HFFc6 (cell line): ENCODE measurements at places on chromosomes 1 and 21. TPM values are rescaled to one million over a fixed set of nuclear protein-coding genes. Genes with fewer than 3 reads are reported as not detected.

CHIT1 gene
- total RNA-seq, result not detected in 3 replicates

AQP10 gene
- not detected in 3 replicates for total RNA-seq

GRCh38 chr1:20102875-20103274 lies 16.5 kb downstream of the PLA2G2D start:
- H3K4me3 ChIP-seq, result no peak overlapping the region
- peak; percentile 43 for DNase-seq
- no peaks in the 10 kb centered on the region; the same call in 1 of the 2 replicates for H3K4me1 ChIP-seq
- H3K36me3 ChIP-seq, result no peaks in the 10 kb centered on the region
- no peak overlapping the region for H3K27ac ChIP-seq
- peaks cover 14% of the 10 kb centered on the region for H3K27me3 ChIP-seq

DNA sequence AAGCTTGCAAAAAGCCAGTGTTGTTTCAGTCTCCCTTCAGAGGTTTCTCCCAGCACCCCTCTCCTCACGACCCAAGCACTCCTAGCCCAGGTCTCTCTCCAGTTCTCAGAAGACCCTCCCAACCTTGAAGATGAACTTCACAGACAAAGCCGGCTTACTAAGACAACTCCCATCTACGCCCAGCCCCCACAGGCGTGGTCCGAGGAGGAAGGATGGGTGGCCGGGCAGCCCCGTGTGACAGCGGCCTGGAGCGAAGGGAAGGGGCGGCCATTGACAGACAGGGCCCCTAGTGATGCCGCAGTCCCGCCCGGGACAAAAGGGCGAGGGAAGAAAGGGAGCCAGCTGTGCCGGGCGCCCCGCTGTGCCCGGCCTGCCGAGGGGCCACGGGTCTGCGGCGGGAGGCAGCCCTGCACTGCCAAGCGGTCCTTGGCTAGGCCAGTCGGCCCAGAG lies 6.9 kb downstream of the PAX7 start:
- H3K4me1 ChIP-seq, result no peaks in the 10 kb centered on the region
- no peak for DNase-seq
- H3K27me3 ChIP-seq, result peaks cover 86% of the 10 kb centered on the region

DNA sequence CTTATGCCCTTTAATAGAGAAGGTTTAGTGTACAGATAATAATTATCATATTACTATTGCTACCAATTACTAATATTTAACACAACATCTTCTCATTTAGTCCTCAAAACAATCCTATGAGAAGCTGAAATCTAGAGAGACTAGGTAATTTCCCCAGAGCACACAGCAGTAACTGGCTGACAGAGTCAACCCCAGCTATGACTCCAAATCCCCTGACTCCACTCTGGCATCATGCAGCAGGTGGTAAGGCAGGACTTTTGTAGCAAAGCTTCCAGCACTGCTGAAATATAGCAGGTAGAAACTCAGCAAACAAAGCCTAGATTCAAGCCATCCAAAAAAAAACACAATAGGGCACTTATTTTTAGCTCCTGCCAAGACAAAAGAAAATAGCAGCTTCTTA lies 79.3 kb upstream of the RGS2 start:
- no peak for DNase-seq
- no peaks in the 10 kb centered on the region; the same call in 1 of the 2 replicates for H3K27me3 ChIP-seq
- no peaks in the 10 kb centered on the region for H3K36me3 ChIP-seq
- H3K27ac ChIP-seq, result no peak overlapping the region
- H3K4me1 ChIP-seq, result peaks cover 7% of the 10 kb centered on the region
- H3K4me3 ChIP-seq, result no peak overlapping the region

- H3K4me3 ChIP-seq, result no peak overlapping the region
- peaks cover 43% of the 10 kb centered on the region for H3K36me3 ChIP-seq
- peaks cover 7% of the 10 kb centered on the region; the same call in 1 of the 2 replicates for H3K4me1 ChIP-seq
- no peaks in the 10 kb centered on the region; the same call in 1 of the 2 replicates for H3K27me3 ChIP-seq
- no peak for DNase-seq
- H3K27ac ChIP-seq, result no peak overlapping the region
Observed at GRCh38 chr1:40768146-40768990, 15.2 kb upstream of the KCNQ4 start.

DNA sequence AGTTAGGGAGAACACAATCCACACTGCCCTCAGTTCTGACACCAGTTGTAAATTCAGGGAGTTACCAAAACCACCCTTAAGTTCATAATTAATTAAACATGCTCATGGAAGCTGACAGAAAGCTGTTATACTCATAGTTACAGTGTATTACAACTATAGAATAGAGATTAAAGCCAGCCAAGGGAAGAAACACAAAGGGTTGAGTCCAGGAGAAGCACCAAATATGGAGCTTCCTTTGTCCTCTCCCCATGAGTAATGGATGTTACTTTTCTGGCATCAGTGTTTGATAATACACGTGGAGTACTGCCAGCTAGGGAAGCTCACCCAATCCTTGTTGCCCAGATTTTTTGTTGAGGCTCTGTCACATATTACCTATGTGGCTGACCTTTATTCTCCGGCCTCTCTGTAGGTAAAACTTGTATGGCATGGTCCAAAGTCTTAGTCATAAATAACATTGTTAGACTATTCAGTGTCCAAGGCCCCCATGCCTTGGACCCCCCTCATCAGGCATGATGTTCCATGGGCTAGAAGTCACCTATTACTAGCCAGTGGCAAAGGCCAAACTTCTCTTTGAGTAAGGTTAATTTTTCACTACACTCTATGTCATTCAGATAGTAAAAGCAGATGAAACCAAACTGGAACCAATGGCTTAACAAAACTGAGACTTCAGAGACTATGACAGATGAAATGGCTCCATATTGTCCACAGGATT lies 175.7 kb downstream of the GPR52 start:
- no peak overlapping the region for H3K4me3 ChIP-seq
- no peaks in the 10 kb centered on the region for H3K36me3 ChIP-seq
- H3K4me1 ChIP-seq, result peaks cover 5% of the 10 kb centered on the region; the same call in 1 of the 2 replicates
- no peak overlapping the region for H3K27ac ChIP-seq
- DNase-seq, result no peak

AMPD1 gene
- not detected in 3 replicates for total RNA-seq

GRCh38 chr1:172351754-172352161 lies 68.7 kb upstream of the C1orf105 start:
- H3K4me1 ChIP-seq, result peaks cover 57% of the 10 kb centered on the region
- H3K27ac ChIP-seq, result peak overlapping the region; percentile 15; the same call in 1 of the 2 replicates

RBP7 gene
- total RNA-seq, result 0.39 TPM in 1 of 3 replicates, not detected in the others

TMPRSS15 gene
- not detected in 2 replicates for total RNA-seq

GRCh38 chr1:110580244-110580643 lies 25.9 kb downstream of the KCNA2 start:
- H3K4me1 ChIP-seq, result no peaks in the 10 kb centered on the region
- no peak for DNase-seq
- H3K27me3 ChIP-seq, result peaks cover 18% of the 10 kb centered on the region; the same call in 1 of the 2 replicates
- no peak overlapping the region for H3K27ac ChIP-seq

GRCh38 chr1:202798260-202798659 lies 10.0 kb downstream of the KDM5B start:
- H3K4me3 ChIP-seq, result no peak overlapping the region
- H3K27me3 ChIP-seq, result no peaks in the 10 kb centered on the region
- no peak for DNase-seq
- no peaks in the 10 kb centered on the region for H3K36me3 ChIP-seq
- peaks cover 33% of the 10 kb centered on the region for H3K4me1 ChIP-seq

GSTM2 gene
- total RNA-seq, result 32.4 to 43.8 TPM (median 37.7 TPM) in 3 replicates

DNA sequence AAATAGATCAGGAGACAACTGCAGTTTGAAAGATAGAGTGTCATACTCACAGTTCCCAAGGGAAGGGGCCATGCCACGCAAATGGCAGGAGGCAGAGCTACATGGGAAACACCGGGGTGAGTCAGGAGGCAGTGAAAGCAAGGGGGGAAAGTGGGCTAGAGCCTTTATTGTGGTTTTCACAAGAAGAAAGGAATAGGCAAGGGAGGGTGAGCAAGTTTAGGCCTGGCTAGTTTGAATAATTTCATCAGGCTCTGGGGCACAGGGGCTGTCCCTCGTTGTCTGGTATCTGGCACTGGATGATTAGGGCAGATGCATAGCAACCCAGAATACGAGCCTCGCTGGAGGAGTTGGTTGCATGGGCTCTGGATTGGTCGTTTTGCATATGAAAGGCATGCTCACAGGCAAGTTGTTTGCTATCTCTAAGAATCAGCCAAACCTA lies 17.0 kb upstream of the ITLN2 start:
- H3K36me3 ChIP-seq, result no peaks in the 10 kb centered on the region
- no peak overlapping the region for H3K27ac ChIP-seq
- DNase-seq, result no peak
- peaks cover 12% of the 10 kb centered on the region for H3K27me3 ChIP-seq
- H3K4me1 ChIP-seq, result no peaks in the 10 kb centered on the region
- no peak overlapping the region for H3K4me3 ChIP-seq

DNA sequence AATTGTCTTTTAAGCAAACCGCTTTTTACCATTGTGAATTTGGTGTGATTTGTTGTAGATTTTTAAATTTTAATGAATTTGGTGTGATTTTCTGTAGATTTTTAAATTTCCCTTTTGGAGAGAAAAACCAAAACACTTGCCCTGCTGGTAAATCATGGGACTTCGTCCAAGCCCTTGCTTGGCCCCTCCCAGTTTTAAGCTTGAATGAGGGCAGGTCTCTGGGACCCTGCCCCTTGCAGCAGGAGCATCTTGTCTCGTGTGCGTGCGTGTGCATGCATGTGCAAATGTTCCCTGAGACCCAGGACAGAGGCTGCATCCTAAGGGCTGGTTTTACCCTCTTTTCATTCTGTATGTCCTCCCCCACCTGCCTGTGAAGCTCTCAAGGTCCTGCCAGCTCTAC lies 248.6 kb downstream of the GREM2 start:
- H3K27me3 ChIP-seq, result peaks cover 20% of the 10 kb centered on the region
- no peak for DNase-seq
- H3K4me1 ChIP-seq, result peaks cover 26% of the 10 kb centered on the region
- no peak overlapping the region; the same call in 1 of the 2 replicates for H3K4me3 ChIP-seq

DNA sequence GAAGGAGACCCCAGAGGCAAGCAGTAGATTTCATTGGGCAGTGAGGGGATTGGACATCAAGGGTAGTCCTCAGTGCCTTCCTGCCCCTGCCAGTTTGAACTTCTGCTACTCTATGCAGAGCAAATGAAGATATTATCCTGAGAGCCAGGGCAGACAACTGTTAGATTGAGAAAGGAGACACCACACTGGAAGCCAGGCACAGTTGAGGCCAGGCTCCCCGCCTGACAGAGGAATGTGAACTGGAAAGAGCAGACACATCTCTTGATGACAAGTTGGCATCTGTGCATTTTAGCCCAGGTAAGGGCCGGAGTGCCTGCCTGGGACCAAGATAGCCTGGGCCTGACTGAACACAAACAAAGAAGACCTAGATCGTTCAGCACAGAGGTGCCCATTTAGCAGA lies 16.0 kb downstream of the SH3BGR start:
- H3K27me3 ChIP-seq, result peaks cover 2% of the 10 kb centered on the region
- no peaks in the 10 kb centered on the region for H3K4me1 ChIP-seq
- no peaks in the 10 kb centered on the region for H3K36me3 ChIP-seq
- H3K27ac ChIP-seq, result no peak overlapping the region
- no peak for DNase-seq

GRCh38 chr1:218600968-218601367 lies 255.8 kb downstream of the TGFB2 start:
- no peaks in the 10 kb centered on the region; the same call in 1 of the 2 replicates for H3K36me3 ChIP-seq
- peaks cover 6% of the 10 kb centered on the region for H3K27me3 ChIP-seq

- no peaks in the 10 kb centered on the region for H3K36me3 ChIP-seq
- peaks cover 15% of the 10 kb centered on the region for H3K4me1 ChIP-seq
- DNase-seq, result no peak
- H3K27ac ChIP-seq, result no peak overlapping the region
- H3K27me3 ChIP-seq, result no peaks in the 10 kb centered on the region; the same call in 1 of the 2 replicates
Observed at GRCh38 chr1:178659789-178660208, 65.2 kb upstream of the RALGPS2 start.

DNA sequence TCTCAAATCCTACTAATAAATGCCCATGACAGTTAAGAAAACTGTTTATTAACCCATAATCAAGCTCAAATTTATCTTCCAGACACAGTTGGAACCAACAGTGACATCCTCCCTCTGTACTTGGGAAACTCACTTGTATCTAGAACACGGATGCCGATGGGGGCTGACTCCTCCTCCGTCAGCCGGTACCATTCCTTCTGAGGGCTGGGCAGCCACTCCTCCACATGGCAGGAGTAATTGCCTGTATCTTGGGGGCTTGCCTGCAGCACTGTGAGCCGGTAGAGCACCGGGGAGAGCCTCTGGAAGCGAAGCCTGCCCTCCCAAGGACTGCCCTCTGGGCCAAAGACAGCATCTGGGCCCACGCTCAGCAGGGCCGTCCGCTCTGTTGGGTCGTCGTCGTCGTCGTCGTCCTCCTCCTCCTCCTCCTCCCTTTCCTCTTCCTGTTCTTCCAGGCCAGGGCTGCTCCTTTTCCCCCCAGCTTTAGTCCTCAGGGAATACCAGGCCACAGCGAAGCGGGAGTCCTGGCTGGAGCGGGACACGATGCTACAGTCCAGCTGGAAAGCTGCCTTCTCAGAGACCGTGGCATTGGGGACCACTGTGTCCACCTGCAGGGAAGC lies 8.5 kb upstream of the CD58 start:
- no peak overlapping the region for H3K4me3 ChIP-seq
- peaks cover 8% of the 10 kb centered on the region for H3K4me1 ChIP-seq
- no peaks in the 10 kb centered on the region for H3K36me3 ChIP-seq
- H3K27me3 ChIP-seq, result peaks cover 23% of the 10 kb centered on the region

DNA sequence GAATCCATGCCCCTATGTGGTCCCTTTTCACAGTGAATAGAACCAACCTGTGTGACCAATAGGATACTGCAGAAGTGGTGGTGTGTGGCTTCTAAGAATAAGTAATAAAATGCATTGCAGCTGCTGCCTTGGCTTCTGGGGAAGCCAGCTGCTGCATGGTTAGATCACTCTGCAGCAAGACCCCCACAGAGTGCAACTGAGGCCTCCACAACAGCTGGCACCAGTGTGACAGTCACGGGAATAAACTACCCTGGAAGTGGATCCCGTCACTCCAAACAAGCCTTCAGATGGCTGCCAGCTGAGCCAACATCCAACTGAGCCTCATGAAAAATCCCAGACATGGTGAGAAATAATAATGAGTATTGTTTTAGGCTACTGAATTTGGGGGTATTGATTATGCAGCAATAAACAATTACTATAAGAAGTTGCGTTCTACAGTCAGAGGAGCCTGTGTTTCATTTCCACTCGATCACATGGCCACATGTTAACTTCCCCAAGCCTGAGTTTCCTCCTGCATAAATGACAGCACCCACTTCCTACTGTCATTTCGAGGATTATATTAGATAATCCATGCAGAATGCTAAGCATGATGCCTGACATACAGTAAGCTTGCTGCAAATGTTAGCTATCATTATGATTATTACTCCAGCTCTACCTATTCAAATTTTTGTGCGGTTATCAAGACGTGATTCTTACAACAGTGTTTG lies 20.8 kb upstream of the COG2 start:
- DNase-seq, result no peak
- no peak overlapping the region for H3K4me3 ChIP-seq
- no peak overlapping the region for H3K27ac ChIP-seq

SLC1A7 gene
- total RNA-seq, result 0.15 TPM in 1 of 3 replicates, not detected in the others

- H3K4me3 ChIP-seq, result no peak overlapping the region
- H3K27me3 ChIP-seq, result no peaks in the 10 kb centered on the region
- no peak for DNase-seq
- no peak overlapping the region for H3K27ac ChIP-seq
Observed at GRCh38 chr21:31382060-31382459, 38.0 kb upstream of the TIAM1 start.

DNA sequence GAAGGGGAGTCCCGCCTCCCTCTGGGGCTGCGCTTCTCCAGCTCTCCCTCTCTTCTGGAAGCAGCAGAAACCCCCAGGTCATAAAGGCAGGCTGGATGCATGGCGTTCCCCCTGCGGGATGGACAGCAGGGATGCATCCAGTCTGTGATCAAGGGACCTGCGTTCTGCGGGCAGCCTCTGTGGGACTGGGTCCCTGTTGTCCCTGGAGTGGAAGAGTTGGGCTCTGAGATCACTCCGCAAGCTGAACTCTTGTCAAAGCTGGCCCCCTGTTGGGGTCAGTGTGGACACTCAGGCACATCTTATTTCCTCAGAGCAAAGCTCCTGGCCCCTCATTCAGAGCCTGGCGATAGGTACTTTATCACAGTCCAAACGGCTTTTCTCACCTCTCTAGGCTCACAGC lies 341.2 kb downstream of the PTPRU start:
- H3K27ac ChIP-seq, result no peak overlapping the region
- no peaks in the 10 kb centered on the region for H3K4me1 ChIP-seq
- no peaks in the 10 kb centered on the region for H3K36me3 ChIP-seq
- peaks cover 7% of the 10 kb centered on the region; the same call in 1 of the 2 replicates for H3K27me3 ChIP-seq

SDC3 gene
- 50.9 to 59.1 TPM (median 54.9 TPM) in 3 replicates for total RNA-seq
